EH (cell line): ENCODE measurements at places on chromosomes 4 and X.

DNA sequence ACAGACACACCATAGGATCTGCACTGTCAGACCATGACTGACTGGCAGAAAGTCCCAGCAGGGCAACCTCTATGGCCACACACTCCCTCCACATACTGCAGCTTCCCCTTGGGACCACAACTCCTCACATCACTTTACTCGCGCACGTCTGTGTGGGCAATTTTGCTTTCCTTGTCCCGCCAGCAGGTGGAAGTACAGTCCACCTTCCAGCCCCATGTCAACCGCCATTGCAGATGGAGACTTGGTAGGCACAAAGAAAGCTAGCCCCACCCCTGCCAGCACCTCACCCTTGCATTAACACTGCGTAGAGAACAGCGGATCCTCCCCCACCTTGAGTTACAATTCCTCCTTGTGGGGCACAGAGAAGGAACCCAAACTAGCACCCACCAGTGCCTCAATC, 74.4 kb upstream of the NAP1L2 start:
- no peak for DNase-seq

DNA sequence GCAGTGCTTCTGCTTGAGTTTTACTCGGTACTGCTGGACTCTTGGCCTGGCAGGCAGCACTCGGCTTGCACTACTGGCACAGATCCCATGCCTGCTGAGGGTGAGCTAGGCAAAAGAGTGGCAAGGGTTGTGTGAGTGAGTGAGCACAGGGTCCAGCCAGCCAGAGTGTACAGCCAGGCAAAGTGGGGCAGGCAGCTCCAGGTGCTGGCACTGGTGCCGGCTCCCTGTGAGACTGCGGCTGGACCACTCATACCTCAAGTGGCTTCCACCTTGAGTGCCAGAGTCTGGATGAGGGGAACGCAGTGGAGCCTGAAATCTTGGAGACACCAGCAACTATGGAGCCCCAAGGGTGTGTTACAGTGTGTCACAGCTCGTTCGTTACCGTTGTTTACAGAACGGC, 1451.9 kb upstream of the AGA start:
- no peak for DNase-seq

DNA sequence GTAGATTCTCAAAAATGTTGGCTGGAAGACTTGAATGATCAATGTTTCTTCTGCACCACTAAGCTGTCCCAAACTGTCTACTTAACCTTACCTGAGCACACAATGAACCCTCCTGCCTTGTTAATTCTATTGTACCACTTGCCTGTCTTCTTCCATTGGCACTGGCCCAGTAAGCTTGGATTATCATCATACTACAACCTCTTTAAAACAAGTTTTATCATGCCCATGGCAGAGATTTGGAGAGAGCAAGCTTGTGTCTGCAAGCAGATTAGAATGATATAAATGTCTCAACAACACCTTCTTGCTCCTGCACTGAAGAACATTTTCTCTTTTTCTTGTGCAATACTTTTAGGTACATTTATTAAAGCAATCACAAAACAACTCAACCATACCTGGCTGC, 74.0 kb upstream of the VMA21 start:
- no peak for DNase-seq

DNA sequence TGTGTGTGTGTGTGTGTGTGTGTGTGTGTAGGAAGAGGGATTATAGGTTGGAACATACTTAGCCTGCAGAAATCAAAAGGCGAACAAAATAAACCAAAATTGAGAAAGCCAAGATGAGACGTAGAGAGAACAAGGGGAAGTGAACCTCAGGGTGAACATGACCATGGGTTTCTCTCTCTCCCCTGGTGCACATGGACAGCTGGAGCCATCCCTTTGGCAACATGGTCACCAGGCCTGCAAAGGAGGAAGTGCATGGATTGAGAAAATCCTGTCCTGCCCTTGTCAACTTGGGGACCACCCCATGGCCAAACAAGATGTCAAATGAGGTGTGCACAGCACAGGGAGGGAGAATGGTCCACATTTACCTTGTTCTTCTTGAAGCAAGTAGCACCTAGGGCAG, 23.1 kb downstream of the LGI2 start:
- no peak for DNase-seq

DNA sequence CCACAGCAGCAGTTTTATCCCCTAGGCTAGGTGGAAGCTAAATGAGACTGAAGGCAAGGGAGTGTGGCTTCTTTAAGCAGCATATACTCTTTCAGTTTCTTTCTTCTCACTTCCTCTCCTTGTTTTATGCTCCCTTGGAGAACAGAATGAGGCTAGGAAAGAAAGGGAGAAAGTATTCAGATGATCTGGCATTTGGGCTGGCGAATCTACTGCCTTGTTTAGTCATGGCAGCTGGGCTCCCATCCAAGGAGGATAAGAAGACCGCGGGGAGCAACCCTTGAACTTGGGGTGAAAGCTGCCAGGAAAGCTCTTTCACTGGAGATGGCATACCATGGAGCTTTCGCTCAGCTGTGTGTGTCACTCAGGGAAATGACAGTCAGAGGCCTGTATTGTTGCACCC, 72.1 kb downstream of the ARHGEF38 start:
- DNase-seq = peak; percentile 21

DNA sequence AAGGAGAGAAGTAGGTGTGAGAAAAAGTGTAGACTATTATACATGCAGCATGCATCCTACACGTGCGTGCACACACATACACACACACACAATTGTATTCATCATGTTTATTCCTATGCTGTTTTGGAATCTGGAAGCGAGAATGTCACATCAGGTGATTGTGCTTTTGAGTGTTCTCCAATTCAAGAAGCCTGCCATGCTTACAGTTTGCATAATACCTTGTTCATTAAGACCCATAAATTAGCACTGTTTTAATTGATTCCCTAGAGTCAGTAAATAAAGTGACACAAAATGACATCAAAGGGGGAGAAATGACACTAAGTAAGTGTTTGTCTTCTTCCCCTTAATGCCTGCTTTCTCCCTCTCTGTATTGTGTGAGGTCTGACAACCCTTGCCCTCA, 336.1 kb upstream of the IGFBP7 start:
- DNase-seq = no peak

DNA sequence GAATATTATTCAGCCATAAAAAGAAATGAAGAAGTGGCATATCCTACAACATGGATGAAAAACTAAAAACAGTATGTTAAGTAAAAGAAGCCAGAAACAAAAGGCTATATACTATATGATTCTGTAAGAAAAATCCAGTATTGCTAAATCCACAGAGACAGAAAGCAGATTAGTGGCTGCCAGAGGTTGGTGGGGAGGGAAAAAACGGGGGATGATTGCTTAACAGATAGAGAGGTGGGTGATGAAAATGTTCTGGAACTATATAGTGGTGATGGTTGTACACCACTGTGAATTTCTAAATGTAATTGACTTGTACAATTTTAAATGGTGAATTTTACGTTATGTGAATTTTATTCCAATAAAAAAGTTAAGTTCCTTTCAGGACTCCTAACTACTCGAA, 157.6 kb upstream of the SH3RF1 start:
- no peak for DNase-seq

DNA sequence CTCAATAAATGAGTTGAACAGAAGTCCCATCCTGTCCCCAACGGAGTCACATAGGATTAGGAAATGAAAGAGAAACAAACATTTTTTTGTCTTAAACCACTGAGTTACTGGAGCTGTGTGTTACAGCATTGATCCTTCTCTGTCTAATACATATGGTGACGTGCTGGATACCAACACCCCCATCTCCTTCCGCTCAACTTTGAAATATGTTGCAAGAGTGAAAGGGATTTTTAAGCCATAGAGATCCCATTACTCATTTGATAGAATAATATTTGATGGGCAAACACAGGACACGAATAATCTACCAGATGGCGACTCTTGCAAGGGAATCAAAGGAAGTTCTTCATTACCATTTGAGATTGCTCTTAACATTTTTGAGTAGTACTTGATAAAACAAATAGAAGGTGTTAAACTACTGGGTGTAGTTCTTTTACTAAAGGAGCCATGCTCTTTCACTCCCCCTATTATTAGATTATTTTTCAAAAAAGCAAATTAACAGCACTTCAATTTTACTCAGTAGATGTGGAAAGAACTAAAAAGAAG, 140.5 kb downstream of the PACRGL start:
- peak; percentile 18 for DNase-seq

- no peak for DNase-seq
Measured at GRCh38 chr4:146590801-146591200, 47.9 kb upstream of the POU4F2 start.

DNA sequence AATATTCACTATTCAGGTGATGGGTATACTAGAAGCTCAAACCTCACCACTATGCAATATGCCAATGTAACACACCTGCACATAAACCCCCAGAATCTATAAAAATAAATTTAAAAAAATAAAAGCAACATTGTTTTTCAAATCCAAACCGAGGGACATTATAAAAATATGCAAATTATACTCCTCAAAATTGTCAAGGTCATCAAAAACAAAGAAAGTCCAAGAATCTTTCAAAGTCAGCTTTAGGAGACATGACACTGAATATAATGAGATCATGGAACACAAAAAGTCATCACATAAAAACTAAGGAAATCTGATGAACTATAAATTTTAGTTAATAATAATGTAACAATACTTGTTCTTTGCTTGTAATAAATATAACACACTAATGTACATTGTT, 43.2 kb upstream of the AR start:
- DNase-seq = no peak

- peak; percentile 10 for DNase-seq
Measured at GRCh38 chr4:38734911-38735310, 47.9 kb downstream of the TLR10 start.

DNA sequence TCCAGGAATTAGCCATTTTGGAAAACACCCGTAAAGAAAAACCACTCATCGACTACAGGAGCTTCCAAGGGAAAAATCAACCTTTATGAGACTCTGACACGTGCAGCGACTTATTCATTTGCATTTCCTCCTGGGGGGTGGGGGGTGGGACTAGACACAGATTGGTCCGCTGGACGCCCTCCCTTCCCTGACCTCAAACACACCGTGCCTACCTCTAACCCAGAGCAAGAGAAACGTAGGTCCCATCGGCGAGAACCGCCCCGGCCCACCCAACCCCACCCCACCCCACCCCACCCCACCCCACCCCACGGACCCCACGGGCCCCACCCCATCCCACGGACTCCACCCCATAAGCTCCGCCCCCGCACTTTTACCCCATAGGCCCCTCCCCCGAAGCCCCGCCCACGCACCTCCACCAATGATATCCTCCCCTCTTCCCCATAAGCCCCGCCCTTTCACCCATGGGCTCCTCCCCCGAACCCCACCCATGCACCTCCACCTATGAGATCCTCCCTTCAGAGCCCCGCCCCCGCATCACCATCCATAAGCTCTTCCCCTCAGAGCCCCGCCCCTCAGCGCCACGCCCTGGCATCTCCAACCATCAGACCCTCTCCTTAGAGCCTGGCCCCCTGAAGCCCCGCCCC, 1.1 kb downstream of the GTPBP6 start:
- DNase-seq = no peak
